ENCODE measurements at places on chromosomes 11 and 22.

- no peak for DNase-seq
These were observed 41.4 kb downstream of the TTC17 start for GRCh38 chr11:43399983-43400630.

DNA sequence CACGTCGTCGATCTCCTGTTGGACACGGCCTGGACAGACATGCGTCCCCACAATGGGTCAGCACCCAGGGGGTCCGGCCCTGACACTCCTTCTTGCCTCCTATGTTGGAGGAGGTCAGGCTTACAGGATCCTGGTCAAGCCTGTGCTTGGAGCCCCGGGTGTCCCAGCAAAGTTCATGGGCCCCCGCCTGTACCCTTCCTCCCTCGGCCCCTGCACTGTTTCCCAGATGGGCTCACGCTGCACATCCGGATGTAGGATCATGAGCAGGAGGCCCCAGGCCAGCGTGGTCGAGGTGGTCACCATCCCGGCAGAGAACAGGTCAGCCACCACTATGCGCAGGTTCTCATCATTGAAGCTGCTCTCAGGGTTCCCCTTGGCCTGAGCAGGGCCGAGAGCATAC is 3.0 kb downstream of the CYP2D6 start:
- no peak for DNase-seq

DNA sequence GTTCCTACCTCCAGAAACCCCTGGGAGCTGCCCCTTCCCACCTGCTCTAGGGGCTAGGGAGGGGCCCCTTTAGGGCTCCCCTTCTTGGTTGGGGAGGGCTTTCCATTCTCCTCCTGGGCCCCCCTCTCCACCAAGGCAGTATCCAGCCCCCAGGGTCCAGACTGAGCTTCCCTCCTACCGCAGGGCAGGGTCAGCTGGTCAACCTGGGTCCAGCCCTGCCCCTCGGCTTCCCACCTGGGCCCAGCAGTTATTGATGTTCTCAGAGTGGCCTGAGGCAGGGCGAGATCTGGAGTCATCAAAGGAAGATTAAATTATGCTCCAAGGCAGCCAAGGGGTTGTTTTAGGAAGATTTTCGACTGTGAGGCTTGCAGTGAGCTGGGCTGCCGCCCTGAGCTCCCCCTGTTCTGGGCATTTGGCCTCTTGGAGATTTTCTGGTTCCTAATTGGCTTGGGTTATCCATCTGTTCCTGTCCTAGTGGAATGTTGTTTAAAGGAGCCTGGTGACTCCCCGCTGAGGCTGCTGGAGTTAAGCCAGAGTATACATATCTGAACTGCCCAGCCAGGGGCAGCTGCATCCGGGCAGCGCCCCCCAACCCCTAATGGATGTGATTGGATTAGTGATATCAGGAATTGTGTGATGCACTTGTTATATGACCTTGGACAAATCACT is 1.8 kb upstream of the SLC22A8 start:
- no peak for DNase-seq

DNA sequence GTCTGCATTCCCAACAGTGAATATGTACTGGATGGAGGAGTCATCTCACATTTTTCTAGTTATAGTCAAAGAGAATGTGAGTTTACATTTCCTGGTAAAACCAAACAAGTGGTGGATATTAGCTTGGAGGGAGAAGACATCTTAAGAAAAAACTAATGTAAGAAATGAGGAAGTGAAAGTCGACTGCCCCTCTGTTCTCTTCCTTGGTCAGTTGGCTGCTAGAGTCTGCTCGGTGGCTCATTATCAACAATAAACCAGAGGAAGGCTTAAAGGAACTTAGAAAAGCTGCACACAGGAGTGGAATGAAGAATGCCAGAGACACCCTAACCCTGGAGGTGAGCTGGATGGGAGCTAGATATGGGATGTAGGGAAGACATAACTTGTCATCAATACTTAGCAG is 5.8 kb downstream of the SLC22A9 start:
- no peak for DNase-seq

- DNase-seq = no peak
These were observed 688 bp downstream of the PTS start for GRCh38 chr11:112226831-112227401.

DNA sequence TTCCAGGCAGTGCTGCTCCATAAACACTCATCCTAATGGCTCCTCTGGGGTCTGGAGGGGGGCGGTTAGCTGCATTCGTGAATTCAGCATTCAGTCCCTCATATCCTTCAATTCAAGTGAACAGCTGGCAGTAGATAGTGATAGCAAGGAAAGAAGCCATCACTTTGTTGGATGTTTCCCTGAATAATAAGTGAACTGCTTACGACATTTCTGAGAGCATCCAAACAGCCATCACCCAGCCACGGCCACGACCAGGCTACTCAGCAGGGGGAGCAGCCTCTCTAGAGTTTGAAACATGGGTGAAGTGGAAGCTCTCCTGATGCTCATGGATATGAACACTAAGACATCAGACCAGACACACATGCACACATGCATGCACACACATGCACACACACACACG is 163.6 kb downstream of the NTM start:
- DNase-seq = no peak

- no peak for DNase-seq
These were observed 2.8 kb upstream of the ROBO4 start for GRCh38 chr11:124900464-124900863.

DNA sequence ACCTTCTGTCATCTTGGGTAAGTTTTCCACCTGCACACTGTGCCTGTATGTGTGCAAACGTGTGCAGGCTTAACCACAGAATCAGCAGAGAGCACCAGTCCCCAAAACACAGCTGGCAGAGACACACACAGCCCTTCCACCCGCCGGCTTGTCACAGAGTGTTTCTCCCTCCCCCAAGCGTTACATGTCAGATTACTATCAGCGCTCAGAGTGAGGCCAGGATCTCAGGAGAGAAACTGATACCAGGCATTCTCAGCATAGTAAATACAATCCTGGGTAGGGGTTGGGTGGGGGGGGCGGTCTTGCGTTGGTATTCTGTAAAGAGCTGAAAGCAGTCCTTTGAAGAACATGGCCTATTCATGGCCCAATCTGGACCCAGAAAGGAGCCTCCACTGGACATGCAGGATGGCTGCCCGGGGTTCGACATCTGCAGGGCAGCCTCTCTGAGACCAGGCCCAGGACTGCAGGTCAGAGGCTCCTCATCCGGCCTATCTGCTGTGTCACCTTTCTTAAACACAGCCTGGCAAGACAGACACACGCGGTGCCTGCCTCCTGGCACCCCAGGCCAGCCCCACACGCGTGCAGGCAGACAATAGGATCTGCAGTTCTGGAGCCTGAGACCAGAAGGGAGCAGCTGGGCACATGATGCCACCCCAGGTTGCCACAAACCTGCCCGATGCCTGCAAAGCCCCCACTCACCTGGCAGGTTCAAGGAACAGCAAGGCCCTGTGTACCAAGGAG is 1.7 kb downstream of the OSBPL5 start:
- DNase-seq = no peak

- no peak for DNase-seq
These were observed 55.4 kb downstream of the MED15 start for GRCh38 chr22:20562607-20563465.

DNA sequence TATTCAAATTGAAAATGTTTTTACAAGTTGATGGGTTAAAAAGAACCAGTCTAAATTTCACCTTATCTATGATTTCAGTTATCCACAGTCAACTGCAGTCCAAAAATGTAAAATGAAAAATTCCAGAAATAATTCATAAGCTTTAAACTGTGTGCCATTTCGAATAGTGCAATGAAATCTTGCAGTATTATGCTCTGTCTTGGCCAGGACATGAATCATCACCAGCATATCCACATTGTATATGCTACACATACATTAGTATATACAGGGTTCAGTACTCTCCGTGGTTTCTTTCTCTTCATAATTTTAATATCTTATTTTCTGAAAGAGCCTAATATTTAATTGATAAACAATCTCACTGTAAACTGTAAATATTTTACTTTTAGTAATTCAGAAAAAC is 45.9 kb downstream of the ARHGAP32 start:
- DNase-seq = no peak

DNA sequence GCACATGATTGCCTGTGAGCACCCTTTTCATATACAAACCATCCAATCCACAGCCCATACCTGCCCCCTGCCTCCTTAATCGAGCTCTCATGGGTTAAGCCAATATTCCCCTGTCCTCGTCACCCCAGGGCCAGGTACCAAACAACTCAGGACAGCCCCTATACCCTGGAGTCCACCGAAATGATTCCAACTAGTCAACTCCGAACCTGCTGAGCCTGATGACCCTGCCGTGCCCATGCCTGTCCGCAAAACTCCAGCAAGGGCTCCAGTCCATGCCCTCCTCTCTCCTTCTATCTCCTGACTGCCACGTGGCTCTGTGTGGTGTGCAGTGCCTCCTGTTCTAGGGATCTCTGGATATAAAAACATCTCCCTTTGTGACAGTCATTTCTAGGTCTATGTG is 35.5 kb upstream of the SYT13 start:
- no peak for DNase-seq

GRCh38 chr11:32034149-32034548 is 56.7 kb upstream of the RCN1 start:
- DNase-seq = no peak

DNA sequence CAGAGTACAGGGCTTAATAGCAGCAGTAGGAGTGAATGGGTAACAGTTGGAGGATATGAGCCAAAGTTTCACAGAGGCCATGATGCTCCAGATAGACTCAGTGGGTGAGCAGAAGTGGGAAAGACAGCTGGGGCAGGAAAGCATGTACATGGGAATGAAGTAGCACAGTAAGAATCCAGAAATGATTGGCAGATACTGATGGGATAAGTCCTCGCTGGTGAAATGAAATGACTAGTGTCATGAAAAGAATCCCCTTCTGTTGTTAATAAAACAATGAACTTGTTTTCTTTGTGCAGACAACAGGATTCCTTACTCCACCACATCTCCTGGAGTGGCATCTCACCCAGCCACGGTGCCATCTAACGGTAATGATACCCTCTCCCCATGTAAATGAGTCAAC is 17.4 kb upstream of the PANX1 start:
- DNase-seq = no peak

GRCh38 chr11:12273618-12273995 is 103.8 kb upstream of the PARVA start:
- DNase-seq = no peak

GRCh38 chr11:126140926-126141280 is 70.5 kb downstream of the RPUSD4 start:
- no peak for DNase-seq

GRCh38 chr22:31646186-31647019 is 15.6 kb downstream of the PISD start:
- no peak for DNase-seq

DNA sequence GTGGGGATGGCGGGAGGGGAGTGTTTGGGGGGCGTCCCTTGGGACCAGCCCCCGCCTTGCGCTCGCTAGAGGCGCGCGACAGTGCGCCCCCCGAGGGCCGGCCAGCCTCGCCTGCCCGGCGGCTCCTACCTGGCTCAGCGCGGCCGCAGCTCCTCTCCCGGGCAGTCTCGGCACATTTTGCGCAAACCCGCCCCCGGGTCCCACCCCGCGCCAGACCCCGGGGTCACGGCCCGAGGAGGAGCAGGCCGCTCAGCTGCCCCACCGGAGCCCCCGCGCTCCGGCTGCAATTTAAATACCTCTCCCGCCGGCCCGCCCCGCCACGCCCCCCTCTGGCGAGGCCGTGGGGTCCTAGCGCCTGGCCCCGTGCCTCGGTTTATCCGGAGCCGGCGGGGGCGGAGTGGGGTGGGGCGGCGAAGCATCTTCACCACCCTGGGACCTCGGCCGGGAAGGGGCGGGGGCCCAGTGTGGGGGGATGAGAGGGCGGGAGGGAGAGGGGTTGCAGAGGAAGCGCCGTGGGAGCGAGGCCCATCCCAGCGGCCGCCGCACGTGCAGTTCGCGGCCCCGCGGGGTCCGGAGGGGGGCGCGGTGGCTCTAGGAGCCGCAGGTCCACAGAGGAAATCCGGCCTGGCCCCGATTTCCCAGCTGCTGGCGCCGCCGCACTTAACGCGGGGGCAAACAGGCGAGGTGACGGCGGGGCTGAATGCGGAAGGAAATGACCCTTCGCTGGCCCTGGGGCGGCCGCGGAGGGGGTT is at the start of gene LRRC32:
Gene LRRC32 (minus strand): TSS at position 263 of the 752 bp plus-strand sequence. CDS start 4,793 bp downstream, outside the sequence.
- DNase-seq = no peak

GRCh38 chr11:63023841-63024648 is 8.4 kb upstream of the SLC22A8 start:
- DNase-seq = peak; percentile 57

DNA sequence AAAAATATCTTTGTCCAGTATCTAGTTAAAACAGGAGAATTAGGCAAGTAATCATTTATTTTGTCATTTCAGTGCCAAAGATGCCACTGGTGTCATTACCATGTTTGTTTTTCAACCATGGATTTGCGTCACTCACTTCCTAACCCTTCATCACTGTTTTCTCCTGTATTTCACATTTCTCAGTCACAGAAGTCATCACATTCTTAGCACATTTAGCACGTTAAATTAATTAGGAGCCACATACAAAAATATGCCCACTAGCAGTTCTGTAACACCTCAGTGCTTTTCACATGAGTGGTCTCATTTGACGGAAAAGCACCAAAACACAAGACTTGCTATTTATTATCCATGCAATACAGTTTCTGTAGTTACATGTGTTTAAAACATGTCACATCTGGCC is 546.0 kb downstream of the METTL15 start:
- DNase-seq = no peak

DNA sequence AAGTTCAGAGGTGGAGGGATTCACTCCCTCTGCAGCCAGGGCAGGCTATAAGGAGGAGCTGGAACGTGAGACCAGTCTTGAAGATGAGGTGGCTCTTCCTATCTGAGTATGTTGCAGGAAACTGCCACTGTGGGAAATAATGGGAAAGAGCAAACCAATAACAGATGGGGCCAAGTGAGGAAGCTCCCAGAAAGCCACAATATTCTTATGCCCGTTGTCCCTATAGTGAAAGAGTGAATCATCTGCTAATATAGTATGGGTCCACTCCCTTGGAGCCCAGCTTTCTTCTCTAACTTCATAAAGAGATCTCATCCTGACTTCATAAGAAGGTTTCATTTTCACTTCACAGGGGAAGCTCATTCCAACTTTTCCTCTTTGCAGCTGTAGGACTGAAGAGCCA is 206.4 kb downstream of the BLID start:
- no peak for DNase-seq

GRCh38 chr22:40982482-40983385 is 31.6 kb downstream of the RBX1 start:
- DNase-seq = no peak

GRCh38 chr22:47657224-47657623 is 894.8 kb downstream of the TBC1D22A start:
- no peak for DNase-seq

DNA sequence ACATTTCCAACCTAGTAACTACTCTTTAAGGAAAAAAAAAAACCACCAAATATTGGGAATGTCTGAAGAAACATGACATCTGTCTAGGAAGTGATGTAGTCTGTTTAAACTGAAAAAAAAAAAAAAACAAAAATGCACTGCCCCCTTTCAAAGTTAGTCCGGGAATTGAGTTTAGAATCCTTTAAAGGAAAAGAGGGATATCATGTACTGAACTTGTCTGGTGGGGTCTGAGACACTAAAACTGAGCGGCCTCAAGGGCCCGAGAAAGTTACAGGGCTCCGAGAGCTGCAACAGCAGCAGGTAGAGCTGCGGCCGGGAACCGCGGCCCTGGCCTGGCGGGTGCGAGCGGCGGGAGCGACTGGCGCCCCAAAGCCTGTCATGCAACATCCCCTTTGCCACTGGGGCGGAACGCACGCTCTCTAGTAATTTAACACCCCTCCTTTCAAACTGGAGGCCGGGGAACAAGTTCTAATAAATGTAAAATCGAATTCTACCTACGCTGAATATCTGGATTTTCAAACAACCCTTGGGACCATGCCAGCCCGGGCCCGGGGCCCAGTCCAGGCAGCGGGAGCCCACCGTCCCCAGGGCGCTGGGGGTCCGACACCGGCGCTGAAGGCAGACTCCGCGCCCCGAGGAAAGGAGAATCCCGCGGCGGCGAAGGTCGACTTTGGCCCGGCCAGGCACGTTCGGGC is 736 bp downstream of the RDX start:
- DNase-seq = peak; percentile 9
